ENCODE measurements at places on chromosomes 7 and 10.

GRCh38 chr7:132388688-132389087 lies 187.6 kb downstream of the PLXNA4 start:
- DNase-seq: no peak

GRCh38 chr7:111806232-111806631 lies 243.9 kb upstream of the IMMP2L start:
- no peak for DNase-seq

DNA sequence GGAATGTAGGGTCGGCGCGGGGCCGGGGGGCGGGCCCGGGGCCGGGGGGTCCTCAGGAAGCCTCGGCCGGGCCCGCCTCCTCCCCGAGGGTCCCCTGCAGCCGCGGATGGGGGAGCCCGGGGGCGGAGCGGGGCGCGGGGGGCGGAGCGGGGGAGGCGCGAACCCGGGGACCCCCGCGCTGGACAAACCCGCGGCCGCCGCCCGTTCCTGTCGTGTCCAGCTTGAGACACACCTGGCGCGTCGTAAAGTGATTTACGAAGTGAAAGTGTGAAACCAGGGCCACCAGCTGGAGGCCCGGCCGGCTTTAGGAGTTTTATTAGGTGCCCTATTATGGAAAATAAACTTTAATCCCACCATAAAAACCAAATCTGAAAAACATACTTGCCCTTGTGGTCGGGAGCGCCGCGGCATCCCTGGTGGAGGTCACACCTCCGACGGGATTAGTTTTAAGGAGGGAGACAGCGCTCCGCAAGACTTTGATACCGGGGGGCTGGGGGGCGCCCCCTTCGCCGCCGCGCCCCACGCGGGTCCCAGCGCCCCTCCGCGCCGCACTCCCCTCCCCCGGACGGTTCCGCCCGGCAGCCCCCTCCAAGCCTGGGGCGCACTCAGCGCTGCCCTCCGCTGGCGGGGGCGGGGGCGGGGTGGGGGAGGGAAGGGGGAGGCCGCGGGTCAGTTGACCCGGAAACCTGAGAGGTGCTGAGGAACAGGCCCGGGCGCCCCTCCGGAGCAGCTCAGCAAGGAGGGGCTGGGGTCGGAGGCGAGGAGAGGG lies 10.3 kb downstream of the MNX1 start:
- peak; percentile 15 for DNase-seq

- no peak for DNase-seq
These were observed 86.7 kb downstream of the PRKAG2 start for GRCh38 chr7:151790095-151790829.

- DNase-seq: no peak
These were observed 12.6 kb upstream of the OR6B1 start for GRCh38 chr7:143987513-143987912.

GRCh38 chr7:26185131-26185843 lies 15.3 kb downstream of the HNRNPA2B1 start:
- no peak for DNase-seq

- no peak for DNase-seq
These were observed 27.8 kb downstream of the MAGI2 start for GRCh38 chr7:79425665-79426064.

DNA sequence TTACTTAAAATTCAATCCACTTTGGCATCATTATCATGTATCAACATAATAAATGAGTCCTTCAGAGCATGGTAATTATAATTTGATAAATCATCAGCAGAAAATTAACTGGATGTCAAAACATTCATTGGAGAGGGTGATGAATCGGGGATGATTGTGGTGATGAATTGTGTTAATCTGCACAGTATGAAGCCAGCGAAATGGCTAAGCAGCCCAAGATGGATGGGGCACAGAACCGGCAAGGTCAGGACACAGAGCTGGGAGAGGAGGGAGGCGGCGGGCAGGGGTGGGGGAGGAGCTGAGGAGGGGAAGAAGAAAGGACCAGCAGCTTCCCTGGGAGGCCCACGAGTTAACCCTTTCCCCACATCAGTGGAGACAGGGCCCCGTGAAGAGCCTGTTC lies 536.1 kb downstream of the LRMDA start:
- peak; percentile 78 for DNase-seq

DNA sequence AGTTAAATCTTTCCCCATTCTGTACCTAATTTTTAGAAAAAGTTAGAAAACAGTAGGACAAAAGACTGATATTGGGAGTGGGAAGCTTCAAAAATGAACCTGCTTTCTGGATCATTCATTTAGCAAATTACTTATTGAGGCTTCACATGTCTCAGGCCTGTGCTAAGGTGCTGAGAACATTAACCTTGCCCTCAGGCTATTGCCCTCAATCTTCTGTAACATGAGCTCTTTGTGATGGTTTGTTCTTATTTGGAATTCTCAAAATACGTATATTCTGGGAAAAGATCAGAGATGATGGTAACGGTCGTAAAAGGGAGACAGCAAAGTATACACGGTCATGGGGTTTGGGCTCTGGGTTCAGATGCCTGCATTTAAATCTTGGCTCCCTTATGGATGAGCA lies 39.5 kb upstream of the PRKG1 start:
- no peak for DNase-seq

DNA sequence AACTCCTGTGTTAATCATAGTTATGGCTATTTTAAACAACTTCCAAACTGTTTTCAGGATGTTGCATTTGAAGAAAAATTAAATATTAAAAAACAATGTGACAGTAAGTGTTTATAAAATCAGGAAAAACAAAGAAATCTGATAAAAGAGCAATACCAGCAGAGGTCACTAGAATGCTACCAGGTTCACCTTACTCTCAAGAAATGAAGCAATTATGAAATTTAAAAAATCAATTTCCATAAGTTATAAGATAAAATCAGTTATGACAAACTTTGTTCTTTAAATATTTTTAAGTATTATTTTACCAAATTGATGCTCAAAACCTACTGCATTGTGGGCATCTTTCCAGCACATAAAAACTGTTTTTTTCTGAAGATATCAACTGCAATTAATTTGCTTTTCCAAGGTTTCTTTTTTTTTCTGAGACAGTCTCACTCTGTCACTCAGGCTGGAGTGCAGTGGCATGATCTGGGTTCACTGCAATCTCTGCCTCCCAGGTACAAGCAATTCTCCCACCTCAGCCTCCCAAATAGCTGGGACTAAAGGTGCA lies 50.7 kb upstream of the RHEB start:
- DNase-seq: no peak

GRCh38 chr7:2735744-2736143 lies 47.7 kb downstream of the AMZ1 start:
- DNase-seq: no peak

DNA sequence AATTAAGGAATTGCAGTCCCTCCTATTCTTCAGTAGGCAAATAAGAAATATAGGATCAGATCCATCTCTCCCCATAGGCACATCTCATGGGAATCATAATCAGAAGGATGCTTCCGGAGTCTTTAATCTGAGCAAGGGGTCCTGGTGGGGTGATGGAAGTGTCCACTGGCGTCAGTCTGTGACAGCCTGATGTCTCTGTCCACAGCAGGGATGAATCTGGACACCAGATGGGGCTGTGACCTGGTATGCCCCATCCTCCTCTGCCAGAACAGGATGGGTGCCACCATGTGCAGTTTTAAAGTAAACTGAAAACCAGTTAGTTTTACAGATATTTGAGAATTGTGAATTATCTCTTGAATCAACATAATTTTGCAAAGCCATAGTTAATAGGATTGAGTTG lies 148.7 kb downstream of the C1GALT1 start:
- no peak for DNase-seq

GRCh38 chr7:143479055-143479766 lies 1.5 kb downstream of the TAS2R41 start:
- DNase-seq: no peak

DNA sequence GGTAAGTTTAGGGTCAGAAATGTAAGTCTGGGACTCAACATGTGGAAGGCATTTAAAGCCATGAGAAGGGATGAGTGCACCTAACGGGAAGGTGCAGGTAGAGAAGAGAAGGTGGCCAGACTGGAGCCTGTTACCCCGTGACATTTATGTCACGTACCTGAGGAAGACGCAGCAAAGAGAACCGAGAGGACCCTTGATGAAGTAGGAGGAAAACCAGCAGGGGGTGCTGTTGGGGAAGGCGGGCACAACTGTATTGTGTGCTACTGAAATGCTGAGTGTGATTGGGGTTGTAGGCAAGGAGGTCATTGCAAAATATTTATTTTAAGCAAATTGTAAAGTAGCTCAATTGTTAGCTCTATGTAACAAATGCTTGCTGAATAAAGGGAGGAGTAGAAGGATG lies 338.2 kb upstream of the PRKCQ start:
- DNase-seq: no peak

All from retina (tissue), 1 donor.